Stimulated activated naive CD4-positive, alpha-beta T cell treated with Interleukin-2 at 50 U/mL for 16 hours (primary cell): ENCODE measurements at places on chromosomes 6 and 20.

DNA sequence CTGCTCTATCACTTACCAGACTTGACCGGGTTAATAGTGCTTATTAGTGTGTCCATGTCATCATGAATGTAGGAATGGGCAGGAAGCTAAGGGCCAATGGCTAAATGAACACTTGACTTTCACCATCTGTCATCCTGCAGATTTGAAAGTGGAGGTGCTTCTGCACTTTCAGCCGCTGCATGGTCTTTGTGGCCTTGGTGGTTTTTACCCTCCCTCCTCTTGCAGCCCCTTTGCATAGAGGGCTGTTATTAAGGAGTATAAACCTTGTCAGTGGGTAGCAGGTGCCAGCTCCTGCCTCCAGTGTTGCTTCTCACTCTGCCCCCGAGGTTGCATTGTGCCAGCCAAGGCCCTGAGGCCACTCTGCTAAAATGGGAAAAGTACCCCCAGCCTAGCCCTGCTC, 122.2 kb upstream of the TNFAIP3 start:
- DNase-seq: no peak

GRCh38 chr6:95128947-95129346, 448.4 kb upstream of the MANEA start:
- no peak for DNase-seq

GRCh38 chr6:122184401-122184827, 215.0 kb upstream of the HSF2 start:
- no peak for DNase-seq

GRCh38 chr6:24763578-24763977, 11.2 kb upstream of the GMNN start:
- DNase-seq: no peak
